ENCODE measurements at places on chromosomes 3 and 15.

DNA sequence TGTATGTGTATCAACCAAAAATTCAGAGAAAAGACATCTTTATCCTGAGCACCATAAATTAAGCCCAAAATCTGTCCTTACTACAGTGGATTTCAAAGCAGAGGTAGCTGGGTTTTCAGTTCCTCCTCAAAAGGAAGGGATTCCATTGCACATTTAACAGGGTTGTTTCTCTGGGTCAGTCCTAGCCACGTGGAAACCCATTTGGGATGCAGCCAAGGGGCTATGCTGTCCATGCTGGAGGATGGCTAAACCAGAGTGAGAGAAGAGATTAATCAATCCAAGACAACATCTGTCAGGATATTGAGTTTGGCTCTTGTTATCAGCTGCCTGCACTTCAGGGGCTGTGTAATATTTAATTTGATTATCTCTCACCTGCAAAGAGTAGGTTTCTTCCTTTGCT is 28.1 kb downstream of the LSAMP start:
- DNase-seq, result no peak

GRCh38 chr3:170585937-170586310 is at the start of gene SLC7A14:
Gene SLC7A14, minus strand, starts transcription at chr3:170586075. Its CDS starts 59,139 bp downstream, at chr3:170526936.
- DNase-seq, result no peak

DNA sequence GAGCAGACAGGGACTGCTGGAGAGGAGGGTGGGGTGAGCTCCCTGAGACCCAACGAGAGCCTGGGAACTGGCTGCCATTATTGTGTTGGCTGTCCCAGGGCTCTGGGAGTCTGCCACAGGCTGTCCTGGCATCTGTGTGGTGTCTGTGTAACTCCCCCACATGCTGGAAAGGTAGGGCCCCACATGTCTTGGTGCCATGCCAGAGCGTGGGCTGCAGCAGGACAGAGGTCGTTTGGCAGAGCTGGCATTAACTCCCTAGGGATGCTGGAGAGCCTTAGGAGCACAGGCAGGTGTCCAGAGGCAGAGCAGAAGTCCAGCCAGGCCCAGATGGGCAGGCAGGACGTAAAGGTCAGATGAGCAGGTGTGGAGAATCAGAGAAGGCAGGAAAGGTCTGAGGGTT is 9.7 kb downstream of the TIMP4 start:
- no peak for DNase-seq

DNA sequence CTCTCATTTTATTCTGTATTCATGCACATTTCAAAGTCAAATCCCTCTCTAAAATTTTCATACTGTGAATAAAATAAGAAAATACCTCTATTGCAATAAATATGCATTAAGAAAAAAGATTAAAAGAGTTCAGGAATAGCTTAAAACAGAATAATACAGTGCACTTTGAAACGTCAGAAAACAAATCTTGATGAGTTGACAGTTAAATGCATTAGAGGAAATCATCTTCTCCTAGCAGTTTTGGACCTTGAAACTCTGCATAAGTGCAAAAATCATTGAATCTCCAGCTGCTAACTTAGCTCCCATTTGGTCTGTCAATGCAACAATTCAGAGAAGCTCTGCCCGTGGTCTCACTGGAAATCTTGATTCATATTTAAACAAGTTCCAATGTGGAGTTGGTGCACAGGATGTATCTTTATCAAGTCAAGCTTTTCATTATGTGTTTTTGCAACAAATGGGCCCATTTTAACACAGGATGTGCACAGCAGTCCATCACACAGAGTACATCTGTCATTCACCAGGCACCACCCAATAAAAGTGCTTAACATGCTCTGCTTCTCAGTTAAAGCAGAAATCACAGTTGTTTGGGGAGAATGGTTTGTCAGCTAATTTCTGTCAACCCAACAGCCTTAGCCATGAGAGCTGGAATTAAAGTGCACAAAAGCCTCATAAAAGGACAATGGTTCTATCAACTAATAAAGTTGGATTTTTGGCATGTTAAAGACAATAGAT is 98.8 kb upstream of the ARRDC4 start:
- no peak for DNase-seq

DNA sequence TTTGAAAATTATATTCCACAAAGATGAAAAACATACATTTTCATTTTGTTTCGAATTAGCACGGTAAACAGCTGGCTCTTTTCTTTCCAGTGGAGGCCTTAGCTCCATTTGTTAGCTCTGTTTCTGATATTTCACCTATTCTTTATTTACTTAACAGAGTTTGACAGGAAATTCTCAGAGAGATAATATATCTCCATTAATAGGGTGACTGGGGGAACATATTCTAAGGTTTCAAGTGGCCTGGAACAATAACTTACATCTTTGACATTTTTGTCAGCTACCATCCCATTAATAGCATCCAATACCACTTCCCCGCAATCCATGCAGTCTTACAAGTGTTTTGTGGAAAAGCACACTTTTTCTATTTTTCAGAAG is 577.6 kb upstream of the MDFIC2 start:
- no peak for DNase-seq

GRCh38 chr15:96125721-96126415 is 204.6 kb upstream of the NR2F2 start:
- DNase-seq, result no peak
